ENCODE measurements at places on chromosomes 1 and 21.

DNA sequence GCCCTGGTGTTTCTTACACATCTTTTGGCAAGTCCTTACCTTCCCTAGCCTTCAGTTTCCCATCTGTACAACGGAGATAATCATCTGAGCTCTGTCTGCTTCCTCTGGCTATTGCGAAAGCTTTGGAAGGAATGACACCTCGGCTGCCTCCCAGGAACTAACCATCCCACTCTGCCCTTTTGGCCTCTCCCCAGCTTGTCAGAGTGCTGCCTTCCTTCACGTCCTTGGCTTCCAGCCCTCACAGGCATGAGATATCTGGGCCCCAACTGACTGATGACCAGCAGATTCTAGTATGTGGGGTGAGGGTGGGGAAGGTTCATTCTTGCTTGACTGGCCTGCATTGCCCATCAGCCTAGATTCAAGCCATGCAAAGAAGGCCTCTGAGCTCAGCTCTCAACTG lies 253.1 kb upstream of the FGGY start:
- no peak for DNase-seq

DNA sequence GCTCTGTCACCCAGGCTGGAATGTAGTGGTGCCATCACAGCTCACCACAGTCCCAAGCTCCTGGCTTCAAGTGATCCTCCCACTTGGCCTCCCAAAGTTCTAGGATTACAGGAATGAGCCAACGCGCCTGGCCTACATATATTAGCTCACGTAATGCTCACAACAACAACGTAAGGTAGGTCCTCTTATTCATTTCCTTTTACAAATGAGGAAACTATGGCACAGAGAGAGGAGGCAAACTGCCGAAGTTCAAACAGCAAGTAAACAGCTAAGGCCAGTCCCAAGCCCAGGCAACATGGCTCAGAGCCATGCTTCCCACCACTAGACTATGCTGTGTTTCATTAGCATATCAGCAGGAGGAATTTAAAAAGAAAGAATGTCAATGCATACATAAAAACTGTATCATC lies 284.4 kb downstream of the VAV3 start:
- no peak for DNase-seq

- no peak for DNase-seq
Measured at GRCh38 chr1:209617047-209617673, 33.6 kb downstream of the CAMK1G start.

DNA sequence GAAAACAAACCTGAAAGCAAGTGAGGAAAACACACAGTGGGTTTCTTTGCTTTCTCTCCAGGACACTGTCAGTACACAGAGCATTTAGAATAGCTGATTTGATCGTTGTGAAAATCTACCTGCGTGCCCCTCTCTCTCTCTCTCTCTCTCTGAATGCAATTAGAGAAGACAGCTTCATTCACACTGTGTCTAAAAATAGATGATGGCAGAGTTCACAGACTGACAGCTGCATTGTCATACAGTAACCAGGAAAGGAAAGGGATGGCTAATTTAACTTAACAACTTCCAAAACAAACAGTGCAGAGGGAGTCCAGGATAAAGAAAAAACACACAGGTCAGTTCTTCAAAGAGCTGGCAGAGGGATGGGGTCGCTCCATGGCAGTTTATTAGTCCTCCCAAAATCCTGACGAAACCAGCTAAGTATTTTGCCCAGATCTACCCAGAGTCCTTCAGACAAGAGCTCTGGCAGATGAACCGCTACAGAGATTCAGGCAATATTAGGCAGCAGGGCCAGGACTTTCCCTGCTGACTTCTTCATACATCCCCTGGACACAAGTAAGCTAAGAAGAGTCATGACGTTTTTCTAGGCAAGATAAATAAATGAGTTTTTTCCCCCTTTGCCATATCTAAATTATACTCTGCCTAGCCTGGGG lies 58.9 kb downstream of the WLS start:
- DNase-seq, result no peak

- DNase-seq, result no peak
Measured at GRCh38 chr1:34270181-34270580, 93.5 kb downstream of the C1orf94 start.

DNA sequence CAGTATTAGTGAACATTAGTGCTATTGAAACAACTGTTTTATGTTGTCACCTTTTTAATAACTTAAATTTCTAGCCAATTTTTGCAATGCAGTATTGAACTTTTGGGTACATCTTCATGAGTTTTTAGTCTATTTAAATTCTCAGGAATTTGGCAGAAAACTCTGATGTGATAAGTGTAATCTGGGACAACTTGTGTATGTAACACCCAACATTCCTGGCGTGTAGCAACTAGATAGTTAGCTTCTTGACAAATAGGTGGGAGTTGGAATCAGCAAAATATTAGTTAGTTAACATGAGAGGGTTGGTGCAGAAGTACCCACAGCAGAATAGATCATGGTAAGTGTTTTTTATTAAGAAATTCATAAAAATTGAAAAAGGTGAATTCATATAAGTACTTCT lies 111.6 kb downstream of the ITSN1 start:
- DNase-seq, result no peak

- no peak for DNase-seq
Measured at GRCh38 chr1:166170075-166170474, 3.3 kb upstream of the FAM78B start.

GRCh38 chr1:155207806-155208540 lies at the start of gene THBS3:
THBS3 (minus strand) TSS chr1:155207897; CDS start chr1:155207876, 21 bp downstream.
- DNase-seq, result peak; percentile 41

DNA sequence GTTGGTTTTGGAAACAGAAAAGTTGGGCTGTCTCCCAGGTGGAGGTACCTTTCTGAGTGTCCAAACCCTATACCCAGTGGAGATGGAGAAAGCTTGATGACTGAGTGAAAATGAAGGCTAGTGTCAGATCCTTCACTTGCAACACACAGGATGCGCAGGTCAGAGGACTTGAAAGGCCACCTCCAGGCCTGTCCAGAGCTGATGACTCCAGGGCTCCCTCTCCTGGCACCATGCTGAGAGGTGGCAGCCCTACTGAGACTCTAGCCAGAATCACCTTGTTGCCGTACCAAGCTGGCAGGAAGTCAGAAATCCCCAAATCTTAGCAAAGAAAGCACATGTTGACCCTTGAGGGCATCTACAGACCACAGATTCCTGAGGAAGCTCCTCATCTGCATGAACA lies 16.4 kb downstream of the KNCN start:
- DNase-seq, result no peak

DNA sequence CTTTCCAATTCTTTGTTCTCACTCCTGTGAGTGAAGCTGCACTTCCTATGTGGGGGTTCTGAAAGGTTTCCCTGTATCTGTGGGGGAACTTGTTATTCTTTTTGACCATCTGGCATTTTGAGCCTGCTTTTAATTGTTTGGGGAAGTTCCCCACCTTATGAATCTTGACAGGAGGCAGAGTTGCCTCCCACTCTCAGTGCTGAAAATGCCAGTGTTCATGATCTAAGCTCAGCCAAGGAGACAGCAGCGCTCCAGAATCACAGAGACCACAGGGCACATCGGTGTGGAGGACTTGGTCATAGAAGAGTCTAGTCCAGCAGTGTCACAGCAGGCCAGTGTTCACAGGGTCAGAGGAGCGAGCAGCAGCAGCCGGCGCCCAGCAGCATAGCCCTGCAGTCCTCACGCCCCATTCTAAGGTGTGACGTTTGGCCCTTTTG lies 63.8 kb upstream of the PRDX6 start:
- no peak for DNase-seq

GRCh38 chr1:156584813-156585212 lies 5.3 kb downstream of the TTC24 start:
- DNase-seq, result no peak

DNA sequence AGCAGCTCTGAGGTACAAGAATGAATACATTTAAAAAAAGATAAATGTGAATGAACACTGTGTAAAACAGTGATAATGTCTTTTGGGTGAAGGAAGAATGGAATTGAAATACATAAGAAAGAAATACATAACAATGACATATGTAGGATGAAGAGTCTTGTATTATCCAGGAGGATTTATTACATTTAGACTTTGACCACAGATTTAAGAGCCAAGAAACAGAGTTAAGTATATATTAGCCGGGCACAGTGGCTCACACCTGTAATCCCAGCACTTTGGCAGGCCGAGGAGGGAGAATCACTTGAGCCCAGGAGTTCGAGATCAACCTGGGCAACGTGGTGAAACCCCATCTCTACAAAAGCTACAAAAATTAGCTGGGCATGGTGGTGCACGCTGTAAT lies 79.7 kb downstream of the SCCPDH start:
- DNase-seq, result no peak

- no peak for DNase-seq
Measured at GRCh38 chr1:166914111-166914510, 38.0 kb upstream of the TADA1 start.

DNA sequence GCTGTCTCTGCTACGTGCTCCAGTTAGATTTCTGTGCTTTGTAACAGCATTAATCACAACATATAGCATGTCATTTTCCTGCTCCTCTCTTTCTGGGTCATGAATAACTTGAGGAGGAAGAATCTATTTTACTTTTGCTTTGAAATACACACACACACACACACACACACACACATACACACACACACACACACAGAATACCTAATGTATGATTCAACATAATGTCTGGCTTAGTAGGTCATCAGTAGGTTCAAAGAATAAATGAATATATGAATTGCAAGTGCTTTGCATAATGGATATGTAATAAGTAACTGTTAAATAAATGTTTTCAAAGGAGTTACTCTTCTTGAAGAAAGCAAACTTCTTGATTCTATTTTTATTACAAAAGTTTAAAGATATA lies 249.0 kb downstream of the PDE4B start:
- DNase-seq, result no peak
